ENCODE measurements at places on chromosomes 6 and 20.

DNA sequence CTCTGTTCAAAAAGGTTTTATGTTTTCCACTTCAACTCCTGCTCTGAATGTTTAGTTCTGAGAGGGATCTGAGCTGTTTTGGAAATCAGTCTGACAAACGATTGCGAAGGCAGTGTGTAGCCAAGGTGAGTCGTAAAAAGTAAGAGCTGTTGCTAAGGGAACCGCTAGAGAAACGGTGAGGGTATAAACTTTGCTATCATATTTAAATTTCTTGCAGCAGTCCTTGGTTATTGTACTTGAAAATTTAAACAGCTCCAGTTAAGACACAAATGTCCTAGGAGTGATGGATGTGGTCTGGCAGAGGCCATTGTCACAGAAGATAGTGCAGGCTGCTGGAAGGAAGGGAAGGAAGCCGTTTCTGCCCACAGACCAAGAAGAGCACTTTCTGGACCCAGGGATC lies 64.9 kb upstream of the CITED2 start:
- no peak for DNase-seq

GRCh38 chr6:126540161-126540560 lies 200.2 kb downstream of the CENPW start:
- no peak for DNase-seq

GRCh38 chr20:44031001-44031574 lies 116.4 kb downstream of the TOX2 start:
- DNase-seq = no peak

- no peak for DNase-seq
These were observed 490 bp downstream of the JAG1 start for GRCh38 chr20:10673176-10673841.

DNA sequence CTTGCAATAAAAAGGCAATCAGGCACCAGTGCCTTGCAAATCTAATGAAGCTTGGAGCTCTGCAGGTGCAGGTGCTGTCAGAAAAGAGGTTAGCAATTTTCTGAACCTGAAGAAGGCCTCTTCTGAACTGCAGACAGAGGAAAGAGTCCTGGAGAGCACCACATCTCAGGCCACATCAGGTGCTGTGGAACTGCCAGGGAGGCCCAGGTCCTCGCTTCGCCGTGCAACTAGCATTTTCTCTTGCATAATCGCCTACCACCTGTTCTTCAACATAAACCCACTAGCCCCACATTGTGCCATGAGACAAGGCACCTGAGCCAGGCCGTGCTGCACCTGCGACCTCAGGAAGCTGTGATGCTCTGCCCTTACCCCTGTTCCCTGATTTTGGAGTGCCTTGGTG lies 187.6 kb downstream of the DTNBP1 start:
- no peak for DNase-seq

- DNase-seq = no peak
These were observed 197.0 kb downstream of the BMP7 start for GRCh38 chr20:57069442-57069841.

GRCh38 chr6:47836639-47837038 lies 54.8 kb downstream of the OPN5 start:
- DNase-seq = no peak

DNA sequence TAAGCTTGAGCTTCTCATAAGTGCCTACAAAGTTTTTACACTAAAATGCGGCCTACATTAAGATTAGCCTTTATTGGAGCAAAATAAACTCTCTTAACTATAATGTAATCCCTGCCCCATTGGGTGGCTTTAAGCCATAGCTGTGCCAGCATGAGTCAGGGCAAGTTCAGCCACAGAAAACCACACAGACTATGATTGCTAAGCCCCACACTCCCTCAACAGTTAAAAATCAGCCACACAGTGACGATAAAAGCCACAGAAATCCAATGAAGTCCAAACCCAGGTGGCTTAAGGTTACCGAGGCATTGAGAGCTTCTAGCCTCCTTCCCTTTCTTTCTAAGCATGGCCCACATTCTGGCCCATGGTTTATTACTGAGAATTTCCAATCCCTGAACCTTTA lies 61.6 kb downstream of the GRM1 start:
- no peak for DNase-seq
